Epithelial cell of prostate (primary cell): ENCODE measurements at places on chromosomes 2 and 18.

DNA sequence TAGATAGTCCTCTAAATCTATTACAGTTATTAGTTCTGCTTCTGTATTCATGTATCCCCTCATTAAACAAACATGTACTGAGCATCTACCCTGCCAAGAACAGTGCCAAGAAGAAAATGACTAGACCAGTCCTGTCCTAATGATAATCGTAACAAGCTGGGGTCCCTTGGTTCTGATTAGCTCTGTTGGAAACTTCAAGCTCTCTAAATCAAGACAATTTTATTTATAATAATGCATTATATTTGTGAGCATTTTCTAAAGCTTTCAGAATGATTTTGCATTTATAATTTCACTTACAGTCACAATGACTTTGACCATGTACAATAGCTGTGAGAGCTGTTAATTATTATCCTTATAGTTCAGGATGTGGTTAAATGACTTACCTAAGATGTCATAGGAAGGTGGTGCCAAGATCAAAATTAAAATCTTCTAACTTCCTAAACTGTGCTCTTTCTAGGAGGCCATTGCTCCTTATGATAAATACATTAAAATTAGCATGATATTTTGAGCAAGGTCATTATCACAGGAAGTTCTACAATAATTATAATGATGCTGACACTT is 336.5 kb upstream of the SLC39A10 start:
- no peak for DNase-seq

DNA sequence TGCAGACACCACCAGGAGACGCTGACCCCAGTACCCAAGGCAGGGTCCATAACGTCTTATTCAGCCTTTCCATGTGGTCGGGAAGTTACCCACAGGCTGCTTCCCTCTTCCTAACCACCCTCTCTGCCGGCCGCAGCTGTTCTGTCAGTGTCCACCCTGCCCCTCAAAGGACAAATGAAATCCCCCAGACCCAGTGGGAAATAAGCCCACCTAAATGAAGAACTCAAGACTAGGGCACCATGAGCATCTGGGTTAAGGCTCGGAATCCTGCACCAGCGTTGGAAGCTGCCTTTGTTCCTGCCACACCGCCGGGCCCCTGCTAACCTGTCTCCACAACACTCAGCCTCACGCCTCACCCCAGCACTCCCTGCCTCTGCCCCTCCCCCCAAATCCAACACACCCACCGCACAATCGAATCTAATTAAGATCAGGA is 21.7 kb downstream of the BCL11A start:
- DNase-seq: no peak

- no peak for DNase-seq
These were observed 21.2 kb downstream of the ACTR3 start for GRCh38 chr2:113910967-113911678.

DNA sequence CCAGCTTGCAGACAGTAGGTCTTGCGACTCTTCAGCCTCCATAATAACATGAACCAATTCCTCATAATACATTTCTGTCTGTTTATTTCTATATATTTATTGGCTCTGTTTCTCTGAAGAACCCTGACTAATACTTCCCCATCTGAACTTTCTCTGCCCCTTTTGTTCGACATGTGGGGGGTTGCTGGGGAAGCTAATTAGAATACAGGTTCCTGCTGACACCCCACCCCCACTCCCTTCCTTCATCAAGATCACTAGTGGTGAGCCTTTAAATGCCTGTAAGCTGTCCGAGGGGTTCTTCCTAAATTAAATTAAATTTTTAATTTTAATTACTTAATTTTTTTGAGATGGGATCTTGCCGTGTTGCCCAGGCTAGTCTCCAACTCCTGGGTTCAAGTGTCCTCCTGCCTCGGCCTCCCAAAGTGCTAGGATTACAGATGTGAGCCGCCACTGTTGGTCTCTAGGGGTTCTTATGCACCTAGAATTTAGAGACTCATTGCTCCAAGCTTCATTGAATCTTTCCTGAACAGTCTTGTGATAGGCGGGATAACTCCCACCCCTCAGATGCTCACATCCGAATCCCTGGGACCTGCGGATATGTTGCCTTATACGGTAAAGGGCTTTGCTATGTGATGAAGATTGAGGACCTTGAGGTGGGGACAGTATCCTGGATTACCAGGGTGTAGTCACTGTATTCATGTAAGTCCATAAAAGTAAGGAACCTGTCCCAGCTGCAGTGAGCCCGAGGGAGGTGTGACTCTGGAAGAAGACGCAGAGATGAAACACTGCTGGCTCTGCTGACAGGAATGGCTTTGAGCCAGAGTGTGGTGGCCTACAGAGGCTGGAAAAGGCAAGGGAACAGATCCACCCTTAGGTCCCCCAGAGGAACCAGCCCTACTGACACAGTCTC is 26.2 kb downstream of the HPCAL1 start:
- no peak for DNase-seq

DNA sequence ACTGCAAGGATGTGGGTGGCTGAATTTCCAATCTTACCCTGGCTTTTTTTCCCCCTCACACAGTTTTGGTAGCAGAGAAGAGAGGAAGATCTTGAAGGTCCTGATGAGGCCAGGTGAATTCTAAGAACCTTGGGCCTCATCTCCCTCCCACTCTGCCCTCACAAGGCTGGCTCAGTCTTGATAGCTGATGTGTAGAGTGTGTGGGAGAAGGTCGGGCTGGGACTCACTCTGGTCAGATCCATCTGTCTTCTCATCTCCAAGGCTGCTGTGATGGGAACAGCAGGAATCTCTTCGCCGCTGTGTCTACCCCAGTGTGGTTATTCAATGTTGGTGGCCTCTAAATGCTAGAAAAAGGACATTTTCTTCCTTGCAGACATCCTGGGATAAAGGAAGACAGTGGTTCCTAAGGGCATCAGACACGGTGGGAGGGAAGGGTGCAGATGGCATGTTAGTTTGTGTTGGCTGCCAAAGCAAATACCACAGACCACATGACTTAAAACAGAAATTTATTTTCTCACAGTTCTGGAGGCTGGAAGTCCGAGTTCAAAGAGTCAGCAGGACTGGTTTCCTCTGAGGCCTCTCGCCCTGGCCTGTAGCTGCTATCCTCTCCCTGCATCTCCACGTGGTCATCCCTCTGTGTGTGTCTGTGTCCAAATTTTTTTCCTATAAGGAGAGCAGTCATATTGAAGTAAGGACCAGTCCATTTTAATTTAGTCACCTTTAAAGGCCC is 37.6 kb upstream of the MGAT4A start:
- no peak for DNase-seq

DNA sequence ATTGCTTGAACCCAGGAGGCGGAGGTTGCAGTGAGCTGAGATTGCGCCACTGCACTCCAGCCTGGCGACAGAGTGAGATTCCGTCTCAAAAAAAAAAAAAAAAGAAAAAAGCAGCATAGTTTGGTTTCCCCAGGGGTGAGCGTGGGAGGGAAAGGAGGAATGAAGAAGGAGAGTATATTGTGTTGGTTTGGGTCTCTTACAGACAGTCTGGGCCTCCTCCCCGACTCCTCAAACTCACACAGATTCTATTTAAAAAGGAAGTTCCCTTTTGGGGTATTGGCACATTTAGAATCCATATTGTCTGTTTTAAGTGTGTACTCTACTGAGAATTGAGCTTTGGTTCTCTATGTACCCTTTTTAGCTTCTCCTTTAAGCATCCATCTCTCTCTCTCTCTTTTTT is 27.4 kb upstream of the SLC20A1 start:
- DNase-seq: no peak

DNA sequence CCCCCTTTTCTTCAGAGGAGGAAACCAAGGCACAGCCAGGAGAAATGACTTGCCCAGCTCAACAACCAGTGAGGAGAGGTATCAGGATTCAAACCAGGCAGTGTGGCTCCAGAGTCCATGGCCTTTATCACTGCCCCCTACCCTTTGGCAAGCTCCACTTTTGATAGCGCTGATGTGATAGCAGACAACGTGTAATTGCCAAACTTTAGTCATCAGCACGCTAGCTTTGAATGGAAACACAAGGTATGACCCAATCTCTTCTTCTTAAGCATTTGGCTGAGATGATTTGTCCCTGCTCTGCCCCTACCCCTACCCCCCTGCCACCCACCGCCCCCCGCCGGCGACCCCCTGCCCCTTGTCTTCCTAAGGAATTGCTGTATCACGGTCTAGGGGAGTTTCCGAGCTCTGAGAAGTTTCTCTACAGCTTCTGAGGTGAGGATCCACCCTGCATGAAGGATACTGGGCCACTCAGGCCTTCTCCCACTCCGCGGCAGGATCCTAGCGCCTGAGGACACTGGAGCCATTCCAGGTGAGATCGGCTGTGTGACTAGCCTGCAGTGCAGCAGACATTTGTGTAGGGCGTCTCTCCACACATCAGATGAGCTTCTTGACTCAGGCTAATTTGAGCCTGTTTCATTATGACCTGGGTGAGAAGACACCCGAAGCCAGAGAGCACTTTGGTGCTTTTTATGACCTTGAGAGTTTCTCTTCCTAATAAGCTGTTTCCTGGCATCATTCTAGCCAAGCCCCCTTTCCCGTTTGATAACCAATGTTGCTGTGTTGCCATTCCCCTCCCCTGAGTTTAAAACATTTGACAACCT is 75.1 kb upstream of the MAP4K4 start:
- DNase-seq: no peak

DNA sequence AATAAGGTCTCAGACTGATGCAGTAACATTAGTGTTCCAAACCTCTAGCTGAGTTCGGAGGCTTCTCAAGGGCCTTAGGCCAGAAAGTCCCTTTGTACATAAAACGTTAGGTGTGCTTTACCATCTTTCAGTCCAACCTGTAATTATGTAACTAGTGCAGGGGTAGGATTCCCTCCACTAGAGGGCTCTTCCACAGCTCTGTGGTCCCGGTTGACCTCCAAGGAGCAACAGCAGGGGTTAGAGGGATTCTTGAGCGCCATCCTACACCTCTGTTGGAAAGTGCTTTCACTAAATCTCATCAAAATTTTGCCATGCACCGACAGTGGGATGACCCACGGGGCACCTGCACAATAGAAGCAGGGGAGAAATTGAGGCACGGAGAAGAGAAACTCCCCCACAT is 155.8 kb upstream of the LRP1B start:
- no peak for DNase-seq

DNA sequence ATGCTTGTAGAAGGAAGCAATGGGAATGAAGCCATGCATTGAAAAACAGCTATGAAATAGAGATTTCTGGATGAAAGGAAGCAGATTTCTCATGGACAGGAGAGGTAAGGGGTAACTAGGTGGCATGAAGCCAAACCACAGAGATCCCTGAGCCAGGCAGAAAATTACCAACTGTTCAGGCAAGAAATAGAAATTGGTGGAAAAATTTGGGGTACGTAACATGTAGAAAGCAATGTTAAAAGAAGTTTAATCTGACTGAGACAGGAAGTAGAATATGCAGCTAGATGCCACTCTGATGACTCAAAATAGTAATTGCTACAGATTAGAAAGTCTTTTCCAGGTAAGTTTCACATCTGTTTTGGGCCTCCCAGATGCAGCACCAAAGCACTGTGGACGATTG is 928.5 kb upstream of the CELF4 start:
- no peak for DNase-seq

DNA sequence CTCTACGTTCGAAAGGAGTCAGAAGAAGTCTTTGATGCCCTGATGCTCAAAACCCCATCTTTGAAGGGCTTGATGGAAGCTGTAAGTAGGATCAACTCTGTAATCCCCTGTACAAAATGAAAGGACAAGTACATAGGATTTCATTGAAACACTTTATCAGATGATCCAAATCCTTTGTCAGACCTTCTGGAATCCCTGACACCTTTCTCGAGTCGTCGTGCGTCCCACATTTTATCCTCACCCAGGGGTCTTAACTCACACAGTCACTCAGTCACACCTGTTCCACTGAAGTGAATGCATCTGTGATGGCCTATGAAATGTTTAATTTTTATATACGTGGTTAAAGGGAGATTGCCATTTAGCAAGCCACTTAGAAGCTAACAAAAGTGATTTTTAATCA is 44.8 kb downstream of the GRHL1 start:
- DNase-seq: no peak

GRCh38 chr2:190792956-190793888 is 87.4 kb upstream of the GLS start:
- DNase-seq: no peak

- DNase-seq: no peak
These were observed 682 bp upstream of the LNPK start for GRCh38 chr2:176002688-176003210.

- no peak for DNase-seq
These were observed at the start of gene FBLN7 for GRCh38 chr2:112138159-112139032. TSS of gene FBLN7 (plus strand) at chr2:112138385. CDS start at chr2:112138656, 271 bp downstream.

DNA sequence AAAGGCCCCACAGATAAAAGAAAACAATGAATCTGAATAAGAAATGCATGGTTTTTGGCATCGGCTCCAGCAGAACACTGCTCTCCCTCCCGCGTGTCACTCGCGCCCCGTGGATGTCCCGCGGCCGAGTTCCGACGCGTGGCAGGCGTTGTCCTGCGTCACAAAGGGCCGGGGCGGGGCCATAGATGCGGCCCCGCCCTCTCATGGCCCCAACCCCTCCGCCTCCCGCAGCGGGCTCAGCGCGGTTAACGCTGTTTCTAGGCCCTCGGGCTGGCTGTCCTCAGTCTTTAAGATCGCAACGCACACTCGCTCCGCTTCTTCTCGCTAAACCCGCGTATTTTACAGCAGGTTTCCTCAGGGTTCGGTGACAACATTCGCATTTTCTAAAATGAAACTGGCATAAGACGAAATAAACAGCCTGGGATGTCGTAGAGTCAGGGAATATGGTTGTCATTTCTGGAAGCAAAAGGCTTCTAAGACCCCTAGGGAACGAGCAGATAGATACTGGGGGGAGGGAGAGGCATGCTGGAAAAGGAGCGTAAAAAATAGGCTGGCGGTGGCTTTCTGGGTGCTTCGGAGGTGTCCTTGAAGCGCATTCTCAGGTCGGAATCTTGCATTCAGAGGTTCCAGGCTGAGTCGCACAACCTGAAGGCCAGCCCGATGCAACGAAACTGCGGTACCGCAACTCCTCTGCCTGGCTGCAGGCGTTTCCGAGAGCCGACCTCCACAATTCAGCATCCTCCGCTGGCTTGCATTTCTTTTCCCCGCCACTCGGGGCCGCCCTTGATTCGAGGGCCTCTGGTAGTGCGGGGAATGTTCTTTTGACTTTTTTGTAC is at the start of gene FKBP7:
Gene FKBP7, minus strand, starts transcription at position 162 of the 836 bp plus-strand sequence. Its CDS starts 101 bp downstream, at position 61.
- DNase-seq: no peak

DNA sequence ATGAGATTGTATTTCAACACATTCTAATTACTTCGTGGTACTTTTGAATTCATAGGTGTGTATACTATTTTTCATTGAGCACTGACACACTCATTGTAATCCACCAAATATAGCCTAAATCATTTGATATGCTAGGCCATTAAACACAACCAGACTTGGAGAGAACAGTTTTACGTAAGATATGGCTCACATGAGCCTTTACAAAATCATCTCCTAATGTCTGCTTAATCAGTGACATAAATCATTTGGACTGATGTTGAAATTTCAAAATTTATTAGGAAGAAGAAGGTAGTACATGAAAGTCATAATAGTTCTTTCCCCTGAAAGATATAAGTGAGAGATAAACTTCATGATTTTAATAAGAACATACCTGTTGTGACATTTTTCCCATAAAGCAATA is 550.2 kb upstream of the LINC00305 start:
- DNase-seq: no peak

DNA sequence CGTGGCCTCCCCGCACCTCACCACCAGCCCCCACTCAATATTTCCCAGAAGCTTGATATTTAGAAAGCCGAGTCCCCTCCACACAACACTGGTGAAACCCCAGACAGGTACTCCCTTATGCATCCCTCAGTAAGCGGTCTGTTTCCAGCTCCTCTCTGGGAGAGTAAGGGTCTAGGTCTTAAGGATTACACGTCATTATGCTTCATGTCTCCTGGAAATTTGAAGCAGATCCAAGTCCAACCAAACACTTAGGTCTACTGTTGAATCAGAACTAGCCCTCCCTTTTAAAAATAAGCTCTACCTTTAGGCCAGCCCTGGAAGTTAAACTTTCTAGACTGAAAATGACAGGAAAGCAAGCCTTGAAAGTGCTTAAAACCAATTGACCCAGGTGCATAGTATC is 1.5 kb upstream of the OST4 start:
- DNase-seq: no peak
